ENCODE measurements at places on chromosomes 5 and 9.

- DNase-seq = no peak
These were observed 13.9 kb downstream of the PTAR1 start for GRCh38 chr9:69745716-69746437.

DNA sequence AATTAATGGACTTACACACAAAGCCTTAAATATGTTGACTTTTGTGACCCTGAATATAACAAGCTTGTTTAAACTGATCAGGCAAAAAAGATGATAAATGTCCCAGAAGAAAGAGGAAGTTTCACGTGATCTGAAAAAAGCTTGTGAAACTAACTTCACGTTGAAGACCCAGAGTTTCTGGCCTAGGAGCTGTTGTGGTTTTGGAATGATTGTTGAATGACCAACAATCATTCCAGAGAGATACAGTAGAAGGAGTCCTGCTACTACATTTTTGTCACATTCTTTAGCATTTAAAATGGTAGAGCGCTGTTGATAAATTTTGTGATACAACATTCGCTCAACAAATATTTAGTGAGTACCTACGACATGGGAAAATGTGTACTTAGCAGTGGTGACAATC lies 143.1 kb upstream of the FBN2 start:
- no peak for DNase-seq

- DNase-seq = no peak
These were observed 59.1 kb upstream of the IER5L start for GRCh38 chr9:129237164-129237611.

- DNase-seq = no peak
These were observed 87.3 kb upstream of the GRAMD2B start for GRCh38 chr5:126335886-126336285.

- peak; percentile 20 for DNase-seq
These were observed 100.7 kb downstream of the SUSD1 start for GRCh38 chr9:112074250-112075008.
